ENCODE measurements at places on chromosomes 6 and 20.
A peak's percentile ranks its signal among the peaks of the same experiment; 100 is the strongest.

- DNase-seq = peak; percentile 47
Observed at GRCh38 chr6:129774697-129775447, 64.9 kb upstream of the ARHGAP18 start.

GRCh38 chr6:30002871-30003270 is 58.2 kb upstream of the POLR1H start:
- no peak for DNase-seq

- no peak for DNase-seq
Observed at GRCh38 chr6:145863366-145863765, 48.8 kb upstream of the FBXO30 start.

- peak; percentile 2 for DNase-seq
Observed at GRCh38 chr20:20864351-20865096, 152.1 kb upstream of the RALGAPA2 start.

DNA sequence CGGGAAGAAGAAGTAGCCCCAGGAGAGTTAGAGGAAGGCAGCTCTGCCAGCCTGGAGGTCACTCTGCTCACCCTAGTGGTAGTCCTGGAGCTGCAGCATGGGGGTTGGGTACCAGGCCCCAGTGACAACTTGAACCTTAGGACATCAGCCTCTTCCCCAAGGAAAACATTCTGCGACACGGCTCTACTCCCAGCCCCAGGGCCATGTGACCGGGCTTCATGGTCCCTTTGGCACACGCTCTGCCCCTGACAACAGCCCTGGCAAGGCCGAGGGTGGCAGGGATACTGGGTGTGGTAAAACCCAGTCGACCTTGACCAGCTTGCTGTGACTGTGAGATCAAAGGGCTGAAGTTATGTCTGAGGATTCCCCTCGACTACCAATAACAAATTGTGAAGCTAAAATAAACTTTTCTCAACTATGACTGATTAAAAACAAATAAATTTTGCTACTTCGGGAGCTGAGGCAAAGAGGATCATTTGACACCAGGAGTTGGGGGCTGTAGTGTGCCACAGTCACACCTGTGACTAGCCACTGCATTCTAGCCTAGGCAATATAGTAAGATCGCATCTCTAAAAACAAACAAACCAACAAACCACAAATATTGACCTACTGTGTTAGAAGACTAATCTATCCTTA is 24.4 kb upstream of the ARID1B start:
- DNase-seq = no peak

GRCh38 chr6:22199771-22200170 is 97.1 kb downstream of the PRL start:
- DNase-seq = peak; percentile 7

GRCh38 chr20:56098981-56099500 is 93.7 kb upstream of the CBLN4 start:
- no peak for DNase-seq

DNA sequence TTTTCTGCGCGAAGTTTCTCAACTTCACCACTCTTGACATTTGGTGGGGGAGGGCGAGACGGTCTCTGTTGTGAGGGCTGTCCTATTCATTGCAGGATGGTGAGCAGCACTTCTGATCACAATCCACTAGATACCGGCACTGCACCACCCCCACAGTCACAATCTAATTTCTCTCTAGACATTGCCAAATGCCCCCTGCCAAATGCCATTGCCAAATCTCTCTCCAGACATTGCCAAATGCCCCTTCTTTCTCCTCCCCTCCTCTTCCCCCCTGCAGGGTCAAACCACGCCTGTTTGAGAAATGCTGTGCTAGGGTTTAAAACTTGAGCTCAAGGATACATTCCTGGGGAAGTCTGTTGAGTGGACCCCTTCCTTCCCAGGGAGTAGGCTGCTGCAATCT is 603.5 kb upstream of the CDH4 start:
- no peak for DNase-seq

DNA sequence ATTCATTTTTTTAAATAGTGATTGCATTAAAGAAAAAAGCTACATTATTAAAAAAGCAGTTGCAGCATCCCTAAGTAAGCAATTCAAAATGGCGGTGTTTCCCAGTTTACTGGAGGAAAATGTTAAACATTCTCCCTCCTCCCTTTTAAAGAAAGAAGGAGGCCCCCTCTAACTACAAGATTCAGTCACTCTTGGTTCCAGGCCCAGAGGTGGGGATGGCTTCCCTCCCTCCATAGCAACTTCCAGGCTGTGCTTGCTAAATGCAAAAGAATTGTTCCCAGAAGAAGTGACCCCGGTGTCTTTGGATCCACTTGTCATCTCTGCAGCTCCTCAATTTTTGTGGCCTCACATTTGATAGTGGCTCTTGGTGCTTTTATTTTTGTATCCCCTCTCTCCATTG is 165.9 kb downstream of the SOBP start:
- DNase-seq = no peak

DNA sequence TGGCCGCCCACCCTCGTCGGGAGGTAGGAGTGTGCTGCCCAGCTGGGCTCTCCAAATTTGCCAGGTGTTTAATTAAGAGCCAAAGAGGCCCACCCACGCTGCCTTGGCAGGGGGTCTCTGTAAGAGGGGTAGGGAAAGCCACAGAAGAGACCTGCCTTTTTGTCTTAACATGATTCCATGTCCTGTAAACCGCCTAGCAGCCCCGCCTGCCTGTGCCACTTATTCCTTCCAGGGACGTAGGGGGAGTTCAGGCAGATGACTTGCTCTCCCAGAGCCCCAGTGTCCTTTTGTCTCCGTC is 2.1 kb downstream of the FAM210B start:
- no peak for DNase-seq

DNA sequence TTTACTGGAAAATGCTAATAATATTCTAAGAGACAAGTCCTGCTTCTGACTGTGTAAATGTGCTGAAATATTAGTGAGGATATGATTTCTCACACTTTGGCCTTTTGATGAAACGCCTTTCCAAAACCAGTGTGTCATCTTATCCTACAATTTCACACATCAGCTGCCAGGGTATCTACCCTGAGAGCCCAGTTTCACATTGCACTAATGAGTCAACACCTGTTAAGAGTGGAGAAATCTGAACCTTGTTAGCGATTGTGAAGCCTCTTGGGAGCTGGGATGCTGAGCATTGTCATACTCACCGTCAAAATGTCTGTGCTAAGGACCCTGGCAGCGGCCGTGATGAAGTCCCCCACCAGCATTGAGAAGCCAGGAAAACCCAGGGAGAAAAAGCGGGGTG is 166.0 kb downstream of the RALGAPA2 start:
- DNase-seq = no peak

DNA sequence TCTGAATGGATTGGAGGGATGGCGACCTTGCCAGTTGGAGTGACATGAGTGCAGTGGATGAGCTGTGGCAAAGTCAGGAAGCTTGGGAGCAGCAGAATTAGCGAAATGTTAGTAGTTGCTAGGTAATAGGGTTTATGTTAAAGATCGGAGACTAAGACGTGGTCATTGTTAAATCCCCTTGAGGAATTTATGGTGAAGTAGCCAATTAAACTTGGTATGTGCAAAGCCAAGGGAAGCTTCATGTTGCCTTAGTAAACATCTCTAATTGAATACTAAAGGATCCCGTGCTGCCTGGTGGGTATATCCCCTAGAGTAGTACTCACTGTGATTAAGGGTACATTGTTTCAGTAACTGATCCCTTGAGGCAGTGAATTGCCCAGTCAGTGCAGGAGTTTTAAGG is 106.0 kb downstream of the PRIM2 start:
- no peak for DNase-seq

GRCh38 chr6:105458551-105458950 is 55.7 kb upstream of the PREP start:
- DNase-seq = no peak

- DNase-seq = no peak
Observed at GRCh38 chr6:151701911-151702562, 105.4 kb upstream of the ESR1 start.

DNA sequence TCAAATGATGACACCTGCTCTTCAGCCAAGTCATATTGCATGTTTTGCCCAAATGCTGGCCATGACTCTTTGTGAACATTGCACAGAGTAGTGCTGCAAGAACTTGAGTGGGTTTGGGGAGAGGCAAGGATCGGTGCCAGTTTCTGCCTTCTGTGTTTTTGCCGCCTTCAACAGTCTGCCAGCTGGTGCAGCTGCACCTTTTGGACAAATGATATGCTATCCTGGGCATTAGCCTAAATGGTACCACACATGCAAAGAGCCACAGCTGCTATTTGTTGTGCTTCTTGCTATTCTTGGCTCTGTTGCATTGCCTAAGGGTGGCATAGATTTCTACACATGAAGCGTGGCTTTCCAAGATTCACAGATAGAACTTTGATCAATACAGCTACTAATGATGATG is 189.0 kb upstream of the CCN2 start:
- no peak for DNase-seq

GRCh38 chr6:147142684-147143245 is 61.5 kb upstream of the STXBP5 start:
- no peak for DNase-seq

GRCh38 chr6:5004373-5005037 is 668 bp upstream of the RPP40 start:
- no peak for DNase-seq

- no peak for DNase-seq
Observed at GRCh38 chr6:12944001-12944400, 227.4 kb downstream of the PHACTR1 start.

DNA sequence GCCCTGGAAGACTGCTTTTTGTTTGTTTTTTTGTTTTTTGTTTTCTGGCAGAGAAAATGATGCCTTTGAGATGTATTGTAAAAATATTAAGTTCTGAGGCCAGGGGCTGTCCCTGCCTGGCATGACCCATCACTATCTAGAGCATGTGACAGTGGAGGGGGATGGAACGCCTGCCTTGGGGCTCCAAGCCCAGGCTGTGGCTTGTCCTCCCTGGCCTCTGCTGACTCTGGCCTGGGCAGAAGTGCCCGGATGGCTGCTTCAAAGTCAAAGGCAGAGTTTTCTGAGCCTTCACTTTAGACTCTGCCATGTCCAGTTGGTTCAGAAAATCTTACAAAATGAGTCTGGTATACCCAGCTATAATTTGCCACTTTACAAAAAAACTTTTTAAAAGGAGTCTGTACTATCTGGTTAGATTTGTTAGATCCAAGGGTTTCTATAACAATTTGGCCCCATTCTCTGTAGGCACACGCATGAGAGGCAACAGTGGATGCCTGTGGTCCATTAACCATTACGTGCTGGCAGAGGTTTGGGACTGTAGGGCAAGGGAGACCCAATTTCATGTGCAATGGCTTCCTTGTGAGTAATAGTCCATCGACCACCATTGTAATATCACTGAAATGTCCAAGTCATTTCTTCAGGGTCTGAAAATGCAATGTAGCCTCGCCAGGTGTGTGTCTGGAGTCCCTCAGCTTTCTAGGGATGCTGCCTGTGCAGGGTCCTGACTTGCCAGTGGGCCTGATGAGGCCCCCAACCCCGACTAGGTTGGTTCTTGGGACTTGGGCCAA is 8.3 kb downstream of the PPP1R3G start:
- DNase-seq = no peak

- no peak for DNase-seq
Observed at GRCh38 chr6:4804095-4804494, 27.9 kb downstream of the CDYL start.

DNA sequence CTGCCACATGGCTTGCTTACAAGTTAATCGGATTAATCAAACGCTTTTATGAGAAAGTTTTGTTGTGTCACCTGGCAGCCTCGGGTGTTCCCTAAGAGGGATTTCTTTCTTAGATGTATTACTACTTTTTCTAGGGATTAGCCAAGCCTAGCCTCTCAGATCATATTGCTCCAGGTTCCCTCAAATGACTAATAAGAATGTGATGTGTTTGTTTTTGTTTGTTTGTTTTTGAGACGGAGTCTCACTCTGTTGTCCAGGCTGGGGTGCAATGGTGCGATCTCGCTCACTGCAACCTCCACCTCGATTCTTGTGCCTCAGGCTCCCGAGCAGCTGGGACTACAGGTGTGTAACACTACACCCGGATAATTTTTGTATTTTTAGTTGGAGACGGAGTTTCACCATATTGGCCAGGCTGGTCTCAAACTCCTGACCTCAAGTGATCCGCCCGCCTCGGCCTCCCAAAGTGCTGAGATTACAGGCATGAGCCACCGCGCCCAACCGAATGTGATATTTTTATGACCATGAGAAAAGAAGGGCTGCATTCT is 977 bp downstream of the HMGN4 start:
- no peak for DNase-seq

GRCh38 chr6:26158076-26158580 is 70.9 kb downstream of the HFE start:
- DNase-seq = no peak

- DNase-seq = peak; percentile 87
Observed at GRCh38 chr6:138682704-138683527, 90.7 kb upstream of the CCDC28A start.

GRCh38 chr6:30641048-30641447 is 5.9 kb upstream of the C6orf136 start:
- DNase-seq = no peak

- DNase-seq = no peak
Observed at GRCh38 chr6:47182291-47182957, 127.3 kb downstream of the TNFRSF21 start.

DNA sequence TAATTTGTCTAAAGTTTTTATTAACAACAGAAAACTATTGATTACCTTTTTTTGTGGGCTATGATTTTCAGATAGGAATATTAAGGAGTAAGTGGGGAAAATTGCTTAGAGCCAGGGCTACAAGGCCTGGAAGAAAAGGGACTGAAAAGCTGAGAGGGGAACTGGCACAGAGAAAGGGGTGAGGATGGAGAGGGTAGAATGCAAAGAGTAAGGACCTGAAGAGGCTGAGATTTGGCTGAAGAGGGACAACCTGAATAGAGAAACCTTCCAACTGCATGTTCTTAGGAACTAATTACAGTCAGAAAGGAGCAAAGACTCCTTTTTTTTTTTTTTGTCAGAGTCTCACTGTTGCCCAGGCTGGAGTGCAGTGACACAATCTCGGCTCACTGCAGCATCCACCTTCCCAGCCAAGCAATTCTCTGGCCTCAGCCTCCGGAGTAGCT is 16.7 kb downstream of the BTN2A1 start:
- DNase-seq = no peak

- peak; percentile 98 for DNase-seq
Observed at GRCh38 chr20:51926670-51927305, 124.5 kb upstream of the SALL4 start.

DNA sequence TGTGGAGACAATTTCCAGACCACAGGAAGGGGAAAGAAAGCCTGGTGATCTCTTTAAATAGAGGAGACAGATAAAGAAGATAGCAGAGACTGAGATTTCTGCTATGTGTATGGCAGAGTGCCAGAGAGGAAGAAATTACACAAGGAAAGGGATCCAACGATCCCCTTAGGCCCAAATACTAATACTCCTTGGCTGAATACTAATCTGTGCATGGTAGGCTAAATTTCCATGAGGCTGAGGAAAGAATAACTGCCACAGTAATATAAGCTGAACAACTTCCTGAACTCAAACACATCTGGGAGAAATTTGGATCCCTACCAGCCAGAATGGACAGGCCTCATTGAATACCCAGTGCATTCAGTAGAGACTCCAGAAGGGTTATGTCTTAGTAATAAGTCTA is 83.3 kb upstream of the TNFAIP3 start:
- DNase-seq = no peak

- DNase-seq = no peak
Observed at GRCh38 chr6:17466707-17467106, 73.3 kb downstream of the CAP2 start.

GRCh38 chr20:37276494-37277252 is 12.8 kb upstream of the MANBAL start:
- peak; percentile 76 for DNase-seq

Data from dermis microvascular lymphatic vessel endothelial cell (primary cell).